ENCODE measurements at places on chromosomes 2 and 18. TPM values are rescaled to one million over a fixed set of nuclear protein-coding genes. Genes with fewer than 3 reads are reported as not detected.

The AQP12A gene
- total RNA-seq: not detected

The COBLL1 gene
- total RNA-seq: 15.3 TPM

The SERPINB10 gene
- not detected for total RNA-seq

The ZNF385B gene
- total RNA-seq: 0.14 TPM

The PFN4 gene
- total RNA-seq: 0.74 TPM

The WNT6 gene
- total RNA-seq: 1.0 TPM

The PLA2R1 gene
- 2.3 TPM for total RNA-seq

The LRP2 gene
- 0.05 TPM for total RNA-seq

The HAAO gene
- 2.3 TPM for total RNA-seq

The SRD5A2 gene
- not detected for total RNA-seq

The GPBAR1 gene
- 1.5 TPM for total RNA-seq

The TEX261 gene
- 50.7 TPM for total RNA-seq

The NXPH2 gene
- total RNA-seq: not detected

The POLE4 gene
- 36.6 TPM for total RNA-seq

The IGFBP2 gene
- total RNA-seq: 136 TPM

The CDKL4 gene
- 0.66 TPM for total RNA-seq

The RBM44 gene
- total RNA-seq: 0.27 TPM

The EMX1 gene
- not detected for total RNA-seq

The GALNT3 gene
- 0.08 TPM for total RNA-seq

The CTAGE1 gene
- not detected for total RNA-seq

The SP140 gene
- total RNA-seq: 1.3 TPM

The FOXD4L1 gene
- 0.11 TPM for total RNA-seq

The ANKRD30B gene
- total RNA-seq: not detected

The SPHKAP gene
- 100 TPM for total RNA-seq

The LRRC30 gene
- total RNA-seq: not detected

The MLPH gene
- 73.5 TPM for total RNA-seq

The LMAN2L gene
- total RNA-seq: 27.9 TPM

The TUBA3D gene
- 86.3 TPM for total RNA-seq

The LCT gene
- not detected for total RNA-seq

The MTX2 gene
- total RNA-seq: 52.0 TPM

All from left ventricle myocardium inferior (tissue), 1 donor.